ENCODE measurements at places on chromosomes 4 and X. TPM values are rescaled to one million over a fixed set of nuclear protein-coding genes. Genes with fewer than 3 reads are reported as not detected.

GRCh38 chrX:130702867-130703707, 199.9 kb downstream of the ENOX2 start:
- no peak for DNase-seq

- DNase-seq = no peak
Measured at GRCh38 chr4:27050731-27051130, 190.1 kb downstream of the STIM2 start.

- DNase-seq = no peak
Measured at GRCh38 chrX:104118765-104119164, 6.4 kb downstream of the ZCCHC18 start.

- DNase-seq = no peak
Measured at GRCh38 chrX:4239650-4240540, 526.4 kb upstream of the PRKX start.

DNA sequence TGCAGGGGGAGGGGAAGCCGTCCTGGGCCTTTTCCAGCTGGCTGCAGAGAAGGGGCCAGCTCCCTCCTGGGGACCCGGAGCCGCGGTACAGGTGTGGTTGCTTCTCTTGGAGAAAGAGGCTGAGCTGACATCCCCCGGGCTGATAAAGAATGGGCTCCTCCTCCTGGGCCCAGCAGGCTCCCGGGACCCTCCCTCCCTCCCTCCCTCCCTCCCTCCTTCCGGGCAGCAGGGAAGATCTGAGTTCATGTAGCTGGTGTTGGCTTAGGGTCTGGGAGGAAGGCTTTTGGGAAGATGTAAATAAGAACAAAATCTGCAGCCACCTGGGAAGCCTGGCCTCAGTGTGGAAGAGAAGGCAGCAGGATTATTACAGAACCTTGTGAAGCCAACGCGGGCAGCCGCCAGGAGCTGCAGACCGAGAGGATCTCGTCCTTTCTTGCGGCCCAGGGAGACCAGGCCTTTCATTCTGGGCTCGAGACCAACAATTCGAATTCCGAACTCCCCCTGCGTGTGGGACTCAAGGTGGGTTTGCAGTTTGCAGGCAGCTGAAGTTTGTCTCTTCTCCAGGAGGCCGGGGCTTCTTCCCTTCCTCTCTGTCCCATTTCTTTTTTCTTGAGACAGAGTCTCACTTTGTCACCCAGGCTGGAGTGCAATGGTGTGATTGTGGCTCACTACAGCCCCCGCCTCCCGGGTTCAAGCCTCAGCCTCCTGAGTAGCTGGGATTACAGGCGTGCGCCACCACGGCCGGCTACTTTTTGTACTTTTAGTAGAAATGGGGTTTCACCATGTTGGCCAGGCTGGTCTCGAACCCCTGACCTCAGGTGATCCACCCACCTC, at the start of gene PLCXD1:
PLCXD1 (plus strand) TSS at position 216 of the 834 bp plus-strand sequence. CDS start 2,807 bp downstream, outside the sequence.
- no peak for DNase-seq

- DNase-seq = no peak
Measured at GRCh38 chrX:3757510-3758025, 44.1 kb upstream of the PRKX start.

DNA sequence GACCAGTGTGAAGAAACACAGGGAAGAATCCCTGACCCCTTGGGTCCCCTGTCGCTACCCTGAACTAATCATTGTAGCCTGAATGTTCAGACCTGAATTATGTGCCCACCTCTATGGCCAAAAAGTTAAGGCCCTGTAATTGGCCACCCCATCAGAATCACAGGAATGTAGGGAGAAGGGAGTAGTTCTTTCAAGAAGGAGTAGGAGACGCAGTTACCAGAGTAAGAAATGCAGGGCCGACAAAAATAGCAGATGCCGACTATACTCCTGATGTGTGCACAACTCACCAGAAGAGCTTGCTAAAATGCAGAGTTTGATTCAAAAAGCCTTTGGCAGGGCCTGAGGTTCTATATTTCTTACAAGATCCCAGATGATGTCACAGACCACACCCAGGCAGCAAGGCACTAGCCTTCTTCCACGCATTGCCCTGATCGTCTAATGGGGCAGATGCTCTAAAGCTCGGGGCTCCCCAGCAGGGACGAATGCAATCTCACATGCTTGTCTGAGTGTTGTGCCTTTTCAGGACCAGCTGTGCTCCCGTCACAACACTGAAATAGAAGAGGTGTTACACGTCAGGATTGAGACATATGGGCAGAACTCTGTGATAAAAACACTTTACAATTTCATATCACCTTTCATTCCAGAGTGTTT, 161.0 kb upstream of the FAM241A start:
- no peak for DNase-seq

DNA sequence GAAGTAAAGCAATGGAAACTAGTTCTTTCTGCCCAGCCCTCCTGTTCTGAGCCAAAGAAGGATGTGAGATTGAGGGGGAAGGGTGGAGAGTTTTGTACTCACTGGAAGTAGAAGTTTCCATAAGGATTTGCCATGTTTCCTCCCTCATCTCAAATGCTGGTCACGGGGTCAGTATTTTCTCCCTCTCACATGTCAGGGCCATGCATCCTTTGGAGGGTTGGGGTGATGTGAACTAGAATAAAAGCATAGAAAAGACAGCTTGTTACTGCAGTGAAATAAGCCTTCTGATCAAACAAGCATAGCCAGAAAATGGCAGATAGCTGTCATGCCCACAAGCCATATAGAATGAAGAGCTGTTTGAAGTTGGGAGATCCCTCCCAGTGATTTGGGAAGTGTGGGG, 79.7 kb downstream of the KIT start:
- DNase-seq = no peak

DNA sequence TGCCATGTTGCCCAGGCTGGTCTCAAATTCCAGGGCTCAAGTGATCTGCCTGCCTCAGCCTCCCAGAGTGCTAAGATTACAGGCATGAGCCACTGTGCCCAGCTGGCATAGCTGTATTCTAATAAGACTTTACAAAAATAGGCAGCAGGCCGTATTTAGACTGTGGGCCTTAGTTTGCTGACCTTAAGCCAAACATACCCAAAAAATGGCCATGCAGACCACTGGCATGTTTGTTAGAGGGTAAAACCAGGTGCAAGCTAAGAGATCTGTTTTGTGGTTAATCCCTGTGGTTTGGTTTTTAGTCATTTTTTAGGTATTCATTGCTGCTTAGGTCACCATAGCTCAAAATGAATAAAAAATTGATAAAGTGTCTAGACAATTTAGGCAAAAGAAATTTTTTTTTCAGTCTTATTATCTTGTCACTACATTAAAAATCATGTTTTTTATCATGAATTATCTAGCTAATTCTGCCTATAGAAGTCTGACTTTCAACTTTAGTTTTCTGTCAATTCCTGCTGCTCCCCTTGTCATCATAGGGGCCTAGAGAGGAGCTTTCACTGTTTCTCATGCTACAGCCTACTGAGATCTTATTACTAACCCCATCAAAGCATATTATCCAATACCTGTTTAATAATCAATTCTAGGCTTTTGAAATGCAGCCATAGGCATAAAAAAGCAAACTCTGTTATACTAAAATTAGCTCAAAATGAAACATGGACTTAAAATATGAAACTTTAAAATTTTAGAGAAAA, 7.5 kb upstream of the SPINK2 start:
- no peak for DNase-seq

DNA sequence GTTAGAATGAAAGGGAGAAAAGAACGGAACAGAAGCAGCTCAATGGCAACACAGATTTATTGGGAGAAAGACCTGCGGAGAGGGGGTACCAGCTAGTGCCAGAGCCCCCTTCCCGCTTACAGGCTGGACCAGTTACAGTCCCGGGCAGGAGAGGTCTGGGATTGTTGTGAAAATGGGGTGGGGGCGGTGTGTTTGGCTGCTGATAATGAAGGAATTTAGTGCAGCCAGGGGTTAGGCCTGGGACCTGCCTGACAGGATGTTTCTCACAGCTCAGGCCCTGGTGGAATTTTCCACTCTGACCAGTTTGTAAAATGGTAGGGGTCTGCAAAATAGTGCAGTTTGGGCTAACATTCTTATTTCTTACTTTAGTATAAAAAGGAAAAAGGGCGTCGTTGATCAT, 75.4 kb upstream of the SPIN4 start:
- DNase-seq = no peak

Gene LUZP4
- polyA plus RNA-seq = not detected

Gene STK26
- polyA plus RNA-seq = 0.86 TPM

Gene TLR1
- 1.1 TPM for polyA plus RNA-seq

Gene TCEAL3
- 71.5 TPM for polyA plus RNA-seq

Gene NPY2R
- 0.05 TPM for polyA plus RNA-seq

Gene UGT2A1
- polyA plus RNA-seq = not detected

Gene MAP9
- 3.1 TPM for polyA plus RNA-seq

Gene MAGEB17
- not detected for polyA plus RNA-seq

Gene FNIP2
- polyA plus RNA-seq = 16.4 TPM

Gene MSANTD1
- polyA plus RNA-seq = 0.20 TPM

Gene DOCK11
- 3.5 TPM for polyA plus RNA-seq
